Activated T-cell treated with anti-CD3 and anti-CD28 coated beads for 4 hours (primary cell): ENCODE measurements at places on chromosomes 2 and 18.

DNA sequence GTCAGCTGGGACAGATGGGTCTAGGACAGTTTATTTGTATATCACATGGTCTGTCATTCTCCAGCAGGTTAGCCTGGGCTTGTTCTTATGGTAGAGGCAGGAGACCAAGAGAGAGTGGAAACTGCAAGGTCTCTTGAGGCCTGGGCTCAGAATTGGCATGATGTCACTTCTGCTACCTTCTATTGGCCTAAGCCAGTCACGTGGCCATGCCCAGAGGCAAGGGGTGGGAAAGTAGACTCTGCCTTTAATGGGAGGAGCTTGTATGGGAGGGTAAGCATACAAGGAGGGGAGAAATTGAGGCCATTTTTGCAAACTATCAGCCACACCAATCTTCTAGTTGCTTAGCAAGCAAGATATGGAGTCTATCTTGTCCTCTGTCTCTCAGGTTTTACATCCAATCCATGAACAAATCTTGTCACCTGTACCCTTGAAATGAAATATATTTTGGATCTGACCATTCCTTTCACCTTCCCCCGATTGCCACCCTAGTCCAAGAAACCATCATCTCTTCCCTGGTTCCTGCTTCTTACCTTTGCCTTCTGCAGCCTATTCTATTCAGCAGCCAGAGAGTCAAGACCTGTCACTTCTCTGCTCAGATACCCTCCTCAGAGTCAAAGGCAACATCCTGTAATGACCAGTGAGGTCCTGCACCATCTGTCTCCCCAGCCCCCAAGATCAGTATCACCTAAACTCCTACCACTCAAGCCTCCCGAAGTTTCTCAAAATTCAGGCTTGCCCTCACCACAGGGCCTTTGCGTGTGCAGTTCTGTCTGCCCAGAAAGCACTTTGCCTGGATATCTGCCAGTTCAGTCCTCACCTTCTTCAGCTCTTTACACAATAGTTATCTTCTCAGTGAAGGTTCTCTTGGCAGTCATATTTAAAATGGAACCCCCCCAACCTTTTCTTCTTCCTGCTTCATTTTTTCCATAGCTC is 240.0 kb downstream of the LOXHD1 start:
- no peak for DNase-seq

GRCh38 chr2:237053066-237053465 is 32.6 kb upstream of the COPS8 start:
- no peak for DNase-seq

DNA sequence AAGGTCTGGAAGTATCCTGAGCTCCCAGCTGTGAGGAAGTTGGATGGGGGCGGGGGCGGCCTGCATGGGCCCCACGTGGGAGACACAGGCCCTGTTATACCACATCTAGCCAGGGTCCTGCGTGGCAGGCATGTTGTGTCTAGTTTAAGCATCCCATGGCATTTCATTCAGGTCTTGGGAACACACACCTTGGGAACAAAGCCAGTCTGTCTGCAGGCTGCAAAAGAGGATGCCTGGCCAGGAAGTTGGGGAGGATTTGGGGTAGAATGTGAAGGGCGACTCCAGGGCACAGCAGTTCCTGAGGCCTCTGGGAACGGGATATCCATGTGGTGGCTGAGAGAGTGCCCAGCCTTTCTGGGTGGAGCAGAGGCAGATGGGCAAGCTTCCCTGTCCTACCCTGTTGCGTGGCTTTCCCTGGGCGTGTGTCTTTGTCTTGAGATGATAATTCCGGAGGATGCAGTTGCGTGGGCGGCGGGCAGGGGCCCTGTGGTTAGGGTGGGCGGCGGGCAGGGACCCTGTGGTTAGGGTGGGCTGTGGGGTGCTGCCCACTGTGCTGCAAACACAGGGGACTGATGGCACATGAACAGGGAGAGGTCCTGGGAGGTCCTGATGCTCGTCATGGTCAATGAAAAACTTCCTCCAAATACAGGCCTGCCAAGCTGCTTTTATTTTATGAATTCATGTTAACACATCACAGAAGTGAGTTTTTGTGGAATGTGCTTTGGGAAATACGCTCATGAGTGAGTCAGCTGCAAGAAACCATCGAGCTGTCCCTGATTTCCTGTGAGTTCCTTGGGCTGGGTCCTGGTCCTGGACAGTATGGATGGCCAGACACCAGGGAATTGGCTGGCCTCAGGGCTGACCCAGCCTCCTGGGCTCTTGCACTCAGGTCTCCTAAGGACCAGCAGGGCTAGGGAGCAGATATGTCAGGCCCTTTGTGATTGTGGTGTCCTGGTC is 90.0 kb upstream of the HS6ST1 start:
- no peak for DNase-seq

GRCh38 chr2:119174216-119174992 is 15.9 kb upstream of the C1QL2 start:
- peak; percentile 31 for DNase-seq

DNA sequence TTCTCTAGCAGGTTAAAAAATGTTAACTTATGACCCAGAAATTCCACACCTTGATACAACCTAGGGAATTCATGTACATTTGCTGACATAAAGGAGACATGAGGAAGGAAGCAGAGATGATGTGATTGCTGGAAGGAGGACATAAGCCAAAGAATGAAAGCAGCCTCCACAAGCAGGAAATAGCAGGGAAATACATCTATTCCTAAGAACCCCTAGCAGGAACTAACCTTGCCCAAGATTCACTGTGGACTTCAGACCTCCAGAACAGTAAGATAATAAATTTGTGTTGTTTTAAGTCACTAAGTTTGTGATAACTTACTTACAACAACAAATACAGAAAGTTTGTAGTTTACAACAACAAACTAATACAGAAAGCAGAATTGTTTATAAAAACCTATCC is 4.6 kb upstream of the DSG4 start:
- DNase-seq = no peak

- DNase-seq = no peak
Observed at GRCh38 chr18:80183273-80184050, 63.9 kb downstream of the PARD6G start.

- no peak for DNase-seq
Observed at GRCh38 chr2:40395169-40396073, 56.5 kb downstream of the SLC8A1 start.

- DNase-seq = no peak
Observed at GRCh38 chr2:230864122-230864604, 579 bp upstream of the ITM2C start.
